ENCODE measurements at places on chromosomes 16 and 17.
A peak's percentile ranks its signal among the peaks of the same experiment; 100 is the strongest.

DNA sequence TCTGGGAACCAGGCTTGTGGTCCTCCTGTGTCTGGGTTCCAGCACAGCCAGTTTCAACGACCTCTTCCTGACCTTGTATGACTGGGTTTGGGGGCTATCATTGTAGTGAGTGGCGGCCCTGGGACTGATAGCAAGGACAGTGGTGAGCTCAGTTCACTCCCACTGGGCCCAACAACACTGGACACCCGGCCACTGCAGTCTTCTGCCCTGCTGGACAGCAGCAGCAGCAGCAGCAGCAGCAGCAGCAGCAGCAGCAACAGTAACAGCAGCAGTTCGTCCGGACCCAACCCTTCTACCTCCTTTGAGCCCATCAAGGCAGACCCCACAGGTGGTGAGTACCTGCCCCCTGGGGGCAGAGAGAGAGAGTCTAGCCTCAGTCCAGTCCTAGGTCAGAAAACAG lies 3.3 kb upstream of the ELMO3 start:
- no peak for DNase-seq

DNA sequence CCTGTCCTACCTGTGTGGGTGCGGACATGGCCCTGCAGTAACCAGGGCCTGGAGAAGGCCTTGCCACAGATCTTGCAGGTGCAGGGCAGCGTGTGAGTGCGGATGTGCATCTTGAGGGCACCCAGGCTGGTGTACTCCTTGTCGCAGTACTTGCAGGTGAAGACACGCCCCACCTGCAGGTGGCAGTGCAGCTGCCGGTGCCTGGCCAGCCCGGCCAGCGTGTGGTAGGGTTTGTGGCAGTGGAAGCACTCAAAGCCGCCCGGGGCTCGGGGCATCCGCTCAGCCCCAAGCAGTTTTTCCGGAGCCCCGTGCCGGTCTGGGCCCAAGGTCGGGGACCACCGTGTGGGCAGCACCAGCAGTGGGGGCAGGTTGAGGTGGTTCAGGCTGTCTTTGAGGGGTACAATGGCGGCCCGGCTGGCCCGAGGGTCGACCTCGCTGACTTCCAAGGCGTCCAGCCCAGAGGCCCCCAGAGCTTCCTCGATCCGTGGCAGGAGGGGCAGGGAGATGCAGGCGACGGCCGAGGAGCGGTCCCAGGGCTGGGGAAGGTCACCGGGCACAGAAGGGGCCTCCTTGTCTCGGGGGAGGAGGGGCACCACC lies 5.1 kb downstream of the SNAI3 start:
- peak; percentile 86 for DNase-seq

DNA sequence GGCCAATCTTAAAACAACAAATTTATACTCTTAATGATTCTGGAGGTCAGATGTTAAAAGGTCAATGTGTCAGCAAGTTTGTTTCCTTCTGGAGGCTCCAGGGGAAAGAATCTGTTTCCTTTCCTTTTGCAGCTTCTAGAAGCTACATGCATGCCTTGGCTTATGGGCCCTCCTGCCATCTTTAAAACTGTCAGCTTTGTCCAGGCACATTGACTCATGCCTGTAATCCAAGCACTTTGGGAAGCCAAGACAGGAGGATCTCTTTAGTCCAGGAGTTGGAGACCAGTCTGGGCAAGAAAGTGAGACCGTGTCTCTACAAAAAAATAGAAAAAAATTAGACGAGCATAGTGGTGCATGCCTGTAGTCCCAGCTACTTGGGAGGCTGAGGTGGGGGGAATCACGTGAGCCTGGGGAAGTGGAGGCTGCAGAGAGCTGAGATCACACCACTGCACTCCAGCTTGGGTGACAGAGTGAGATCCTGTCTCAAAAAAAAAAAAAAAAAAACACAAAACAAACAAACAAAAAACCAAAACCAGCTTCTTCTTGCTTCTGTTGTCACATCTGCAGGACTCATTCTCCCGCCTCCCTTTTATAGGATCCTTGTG lies 58.3 kb downstream of the NOS2 start:
- no peak for DNase-seq

DNA sequence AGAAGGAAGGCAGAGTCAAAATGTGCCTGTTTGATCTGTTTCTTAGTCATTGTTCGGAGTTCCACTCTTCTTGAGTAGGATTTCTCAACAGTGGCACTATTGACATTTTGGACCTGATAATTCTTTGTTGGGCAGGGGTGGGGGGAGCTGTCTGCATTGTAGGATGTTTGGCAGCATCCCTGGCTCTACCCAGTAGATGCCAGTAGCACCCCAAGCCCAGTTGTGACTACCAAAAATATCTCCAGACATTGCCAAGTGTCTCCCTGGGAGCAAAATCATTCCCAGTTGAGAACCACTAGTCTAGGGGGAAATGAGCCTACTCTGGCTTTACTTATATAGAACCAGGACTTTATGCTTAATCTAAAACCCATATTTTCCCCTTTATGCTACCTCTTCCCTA lies 1.1 kb upstream of the GFOD2 start:
- DNase-seq: no peak

Data from DMS53 (cell line).